Suprapubic skin (tissue), 4 donors: ENCODE measurements at places on chromosomes 16 and 17. TPM values are rescaled to one million over a fixed set of nuclear protein-coding genes. Genes with fewer than 3 reads are reported as not detected.

AOC2 gene
- 2.5 TPM for total RNA-seq

PTGES3L gene
- total RNA-seq: not detected

DLX3 gene
- total RNA-seq: 25.1 TPM

CBX4 gene
- 47.7 TPM for total RNA-seq

ZFHX3 gene
- 14.1 TPM for total RNA-seq

DNA sequence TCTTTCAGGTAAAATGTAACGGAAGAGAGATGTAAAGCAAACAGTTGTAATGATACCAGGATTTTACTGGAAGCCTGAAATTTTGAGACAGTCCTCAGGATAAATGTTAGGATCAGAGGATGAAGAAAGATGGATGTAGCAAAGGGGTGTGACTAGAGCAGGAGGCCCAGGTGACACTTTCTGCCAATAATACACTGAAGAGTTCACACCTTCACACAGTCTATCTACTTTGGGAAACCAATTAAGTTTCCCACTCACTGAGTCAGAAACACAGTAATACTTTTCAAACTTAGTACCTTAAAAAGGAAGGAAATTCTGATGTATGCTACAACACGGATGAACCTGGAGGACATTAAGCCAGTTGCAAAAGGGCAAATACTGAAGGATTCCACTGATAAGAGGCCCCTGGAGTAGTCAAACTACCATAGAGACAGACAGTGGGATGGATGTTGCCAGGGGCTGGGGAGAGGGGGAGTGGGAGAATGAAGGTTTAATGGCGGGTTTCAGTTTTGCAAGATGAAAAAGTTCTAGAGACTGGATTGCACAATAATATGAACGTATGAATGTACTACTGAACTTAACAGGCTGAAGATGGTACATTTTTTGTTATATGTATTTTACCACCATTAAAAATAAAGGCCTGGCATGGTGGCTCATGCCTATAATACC, 62.3 kb downstream of the CYTH1 start:
- H3K4me3 ChIP-seq: no peak overlapping the region
- no peaks in the 10 kb centered on the region for H3K36me3 ChIP-seq
- peaks cover 80% of the 10 kb centered on the region for H3K4me1 ChIP-seq
- no peaks in the 10 kb centered on the region for H3K27me3 ChIP-seq
- no peak overlapping the region for H3K27ac ChIP-seq

DNA sequence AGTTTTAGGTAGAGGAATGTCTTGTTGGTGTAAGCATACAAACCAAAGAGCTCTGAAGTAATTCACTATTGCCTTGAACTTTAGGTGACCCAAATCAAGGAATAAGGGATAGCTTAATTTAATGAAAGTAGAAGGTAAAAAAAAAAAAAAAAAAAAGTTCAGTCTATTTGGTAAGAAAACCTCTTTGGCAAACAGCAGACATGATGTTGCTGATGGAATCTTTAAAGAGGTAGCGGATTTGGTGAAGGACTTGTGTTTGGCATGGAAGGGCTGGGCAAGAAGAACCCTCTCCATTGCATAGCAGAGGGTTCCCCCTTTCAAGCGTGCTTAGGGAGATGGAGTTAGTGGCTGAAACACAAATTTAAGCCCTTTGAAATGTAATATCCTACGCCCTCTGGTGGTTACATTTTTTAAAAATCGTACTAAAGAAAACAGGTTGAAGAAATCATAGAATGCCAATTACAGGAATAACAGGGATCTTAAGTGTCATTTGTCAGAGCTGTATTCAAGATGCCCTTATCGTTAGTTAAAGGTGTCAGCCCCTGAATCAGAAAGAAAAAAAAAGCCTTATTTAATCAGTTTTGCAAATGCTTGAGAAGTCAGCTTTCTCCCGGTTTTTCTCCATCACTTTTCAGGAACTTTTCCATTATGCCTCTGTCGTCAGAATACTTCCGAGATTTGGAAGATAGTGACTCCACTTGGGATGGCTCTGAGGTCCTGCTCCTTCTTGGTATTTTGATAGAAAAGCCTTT, 383.1 kb downstream of the KCNJ2 start:
- no peak overlapping the region for H3K4me3 ChIP-seq
- no peaks in the 10 kb centered on the region for H3K27me3 ChIP-seq
- no peak overlapping the region for H3K27ac ChIP-seq
- no peaks in the 10 kb centered on the region for H3K4me1 ChIP-seq
- DNase-seq: no peak

- H3K27ac ChIP-seq: no peak overlapping the region
- H3K36me3 ChIP-seq: peaks cover 34% of the 10 kb centered on the region
- no peaks in the 10 kb centered on the region for H3K27me3 ChIP-seq
These were observed 18.7 kb downstream of the RHOT1 start for GRCh38 chr17:32161029-32161428.

DNA sequence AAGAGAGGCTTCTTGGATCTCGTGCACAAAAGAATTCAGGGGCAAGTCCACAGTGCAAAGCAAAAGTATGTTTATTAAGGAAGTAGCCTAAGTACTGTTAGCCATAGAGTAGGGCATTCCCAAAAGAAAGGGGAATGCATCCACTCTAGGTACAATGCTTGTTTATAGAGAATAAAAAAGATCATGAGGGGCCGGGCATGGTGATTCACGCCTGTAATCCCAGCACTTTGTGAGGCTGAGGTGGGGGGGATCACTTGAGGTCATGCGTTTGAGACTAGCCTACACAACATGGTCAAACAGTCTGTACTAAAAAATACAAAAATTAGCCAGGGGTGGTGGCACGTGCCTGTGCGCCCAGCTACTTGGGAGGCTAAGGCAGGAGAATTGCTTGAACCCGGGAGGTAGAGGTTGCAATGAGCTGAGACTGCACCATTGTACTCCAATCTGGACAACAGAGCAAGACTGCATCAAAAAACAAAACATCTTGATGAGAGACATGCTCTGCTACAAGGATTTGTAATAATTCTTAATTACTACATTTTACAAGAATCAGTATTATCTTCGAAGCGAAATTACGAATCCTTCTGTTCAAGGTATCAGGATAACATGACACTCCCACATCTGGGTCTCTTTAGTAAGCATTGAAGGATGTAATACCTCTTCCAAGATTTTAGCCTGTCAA, 191.6 kb downstream of the CPPED1 start:
- no peak overlapping the region for H3K4me3 ChIP-seq
- no peaks in the 10 kb centered on the region for H3K27me3 ChIP-seq
- no peaks in the 10 kb centered on the region for H3K4me1 ChIP-seq
- no peak overlapping the region for H3K27ac ChIP-seq
- DNase-seq: no peak

DNA sequence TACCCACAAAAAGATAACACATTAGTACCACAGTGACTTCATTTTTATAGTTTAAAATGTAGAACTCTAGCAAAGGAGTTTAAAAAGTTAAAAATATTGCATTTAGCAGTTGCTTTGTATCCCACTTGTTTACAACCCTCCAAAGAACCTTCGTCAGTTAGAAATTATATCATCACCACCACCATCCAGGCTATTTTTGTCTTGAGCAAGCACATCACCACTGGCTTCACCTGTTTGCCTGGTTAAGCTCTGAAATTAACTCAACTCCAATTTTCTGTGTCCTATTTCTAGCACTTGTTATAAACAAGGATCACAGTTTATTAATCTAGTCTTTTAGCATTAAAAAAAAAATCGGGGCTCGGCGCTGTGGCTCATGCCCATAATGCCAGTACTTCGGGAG, 6.1 kb downstream of the GLYR1 start:
- H3K4me3 ChIP-seq: no peak overlapping the region
- no peak for DNase-seq
- H3K4me1 ChIP-seq: peaks cover 10% of the 10 kb centered on the region

DNA sequence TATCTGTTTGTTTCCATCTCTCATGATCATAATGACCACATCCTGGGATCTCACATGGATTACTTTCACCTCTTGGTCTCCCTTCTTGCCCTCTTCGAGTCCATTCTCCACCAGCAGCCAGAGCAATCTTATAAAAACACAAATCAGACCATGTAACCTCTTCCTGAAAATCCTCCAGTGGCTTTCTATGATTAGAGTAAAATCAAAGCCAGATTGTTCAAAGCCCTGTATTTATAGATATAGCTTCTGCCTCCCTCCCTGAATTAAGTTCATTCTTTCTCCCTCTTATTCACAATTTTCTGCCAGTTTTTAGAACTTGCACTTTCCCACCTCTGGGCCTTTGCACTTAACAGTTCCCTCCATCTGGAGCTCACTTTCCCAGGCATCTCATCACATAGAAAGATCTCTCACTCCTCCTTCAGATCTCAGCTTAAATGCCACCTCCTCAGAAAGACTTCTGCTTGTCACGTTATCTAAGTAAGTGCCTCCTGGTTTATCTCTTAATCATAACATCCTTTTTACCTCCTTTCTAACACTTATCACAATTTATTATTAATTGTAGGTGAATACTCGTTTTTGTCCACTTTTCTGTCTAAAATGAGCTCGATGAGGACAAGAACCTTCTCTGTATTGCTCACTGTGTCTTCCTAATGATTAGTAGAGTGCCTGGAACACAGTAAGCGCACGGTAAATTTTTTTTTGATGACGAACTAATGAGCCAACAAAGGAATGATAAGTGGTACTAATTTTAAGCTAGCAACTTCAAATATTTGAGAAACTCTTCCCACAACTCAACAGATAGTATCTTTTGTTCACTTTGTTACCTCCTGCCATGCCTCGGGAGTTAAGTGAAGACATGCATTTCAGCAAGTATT, 80.5 kb downstream of the CYB561 start:
- H3K27ac ChIP-seq: no peak overlapping the region
- peaks cover 8% of the 10 kb centered on the region for H3K36me3 ChIP-seq
- H3K4me3 ChIP-seq: no peak overlapping the region
- DNase-seq: no peak

- DNase-seq: no peak
- peak overlapping the region; percentile 27 for H3K27ac ChIP-seq
- peaks cover 77% of the 10 kb centered on the region for H3K4me1 ChIP-seq
- no peaks in the 10 kb centered on the region for H3K27me3 ChIP-seq
- H3K36me3 ChIP-seq: peaks cover 29% of the 10 kb centered on the region
These were observed 4.0 kb downstream of the MAFG start for GRCh38 chr17:81923302-81924260.

GRCh38 chr17:28491286-28491685, 14.9 kb upstream of the FOXN1 start:
- DNase-seq: no peak
- H3K36me3 ChIP-seq: no peaks in the 10 kb centered on the region
- no peak overlapping the region for H3K4me3 ChIP-seq
- peaks cover 18% of the 10 kb centered on the region for H3K27me3 ChIP-seq
- H3K4me1 ChIP-seq: peaks cover 12% of the 10 kb centered on the region
- H3K27ac ChIP-seq: no peak overlapping the region

- peak overlapping the region; percentile 67 for H3K27ac ChIP-seq
- H3K27me3 ChIP-seq: no peaks in the 10 kb centered on the region
- H3K4me3 ChIP-seq: peak overlapping the region; percentile 39
- H3K4me1 ChIP-seq: peaks cover 43% of the 10 kb centered on the region
These were observed 23.9 kb upstream of the CLEC18A start for GRCh38 chr16:69927056-69927757.

DNA sequence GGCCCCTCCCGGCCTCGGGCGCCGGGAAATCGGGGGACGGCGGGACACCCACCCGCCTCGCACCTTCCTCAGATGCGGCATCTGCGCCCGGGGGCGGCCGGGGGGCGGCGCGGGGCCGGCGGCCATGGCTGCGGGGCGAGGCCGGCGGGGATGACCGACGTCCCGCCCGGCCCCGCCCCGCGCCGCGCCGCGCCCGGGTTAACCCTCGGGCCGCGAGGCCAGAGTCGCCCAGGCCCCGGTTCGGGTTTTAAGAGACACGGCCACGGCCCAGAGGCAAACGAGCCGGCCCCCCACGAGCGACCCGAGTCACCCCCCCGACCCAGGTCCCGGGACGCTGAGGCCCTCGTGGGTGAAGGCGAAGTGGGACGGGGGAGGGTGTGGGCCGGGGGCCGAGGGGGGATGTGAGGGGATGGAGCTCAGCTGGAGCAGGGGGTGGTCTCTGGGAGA, at the start of gene RGS11:
TSS of gene RGS11 (minus strand) at position 159 of the 447 bp plus-strand sequence. CDS start at position 126, 33 bp downstream.
- no peak within 1 kb of the TSS for H3K27ac ChIP-seq
- peaks cover 31% of the 10 kb centered on the region for H3K4me1 ChIP-seq
- no peak for DNase-seq
- no peaks in the 10 kb centered on the region for H3K36me3 ChIP-seq

DNA sequence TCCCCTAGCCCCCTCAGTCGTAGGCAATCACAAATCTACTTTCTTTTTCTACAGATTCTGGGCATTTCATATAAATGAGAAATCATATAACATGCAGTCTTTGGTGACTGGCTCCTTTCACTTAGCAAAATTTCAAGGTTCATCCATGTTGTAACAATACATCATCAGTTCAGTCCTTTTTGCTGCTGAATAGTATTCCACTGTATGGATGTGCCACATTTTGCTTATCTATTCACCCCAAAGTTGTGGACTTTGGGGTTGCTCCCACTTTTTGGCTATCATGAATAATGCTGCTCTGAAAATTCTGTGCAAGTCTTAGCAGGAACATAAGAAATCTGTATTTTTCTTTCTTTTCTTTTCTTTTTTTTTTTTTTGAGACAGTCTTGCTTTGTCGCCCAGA, 39.0 kb downstream of the MRM1 start:
- H3K4me3 ChIP-seq: no peak overlapping the region
- H3K4me1 ChIP-seq: peaks cover 19% of the 10 kb centered on the region
- H3K36me3 ChIP-seq: no peaks in the 10 kb centered on the region
- no peak for DNase-seq
- H3K27ac ChIP-seq: no peak overlapping the region

DNA sequence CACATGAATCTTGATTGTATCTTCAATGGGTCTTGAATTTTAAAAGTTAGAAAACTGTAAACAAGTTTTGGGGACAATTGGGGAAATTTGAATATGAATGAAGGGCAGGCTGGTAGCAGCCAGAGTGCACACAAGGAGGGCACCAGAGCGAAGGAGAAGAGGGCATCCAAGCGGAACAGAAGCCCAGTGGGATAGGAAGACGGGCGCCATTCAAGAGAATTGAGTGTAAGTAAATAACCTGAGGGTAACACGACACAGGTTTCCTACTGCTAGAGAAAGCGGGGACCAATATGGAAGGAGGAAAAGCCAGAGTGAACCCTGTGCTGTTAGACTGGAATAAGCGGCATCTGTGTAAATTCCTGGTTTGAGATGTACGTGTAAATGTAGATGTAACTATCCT, 115.1 kb upstream of the CCL2 start:
- no peak overlapping the region for H3K4me3 ChIP-seq
- no peak overlapping the region for H3K27ac ChIP-seq
- peaks cover 16% of the 10 kb centered on the region for H3K27me3 ChIP-seq
- H3K4me1 ChIP-seq: no peaks in the 10 kb centered on the region
- DNase-seq: no peak
